Activated naive CD4-positive, alpha-beta T cell treated with anti-CD3 and anti-CD28 coated beads, Interleukin-2, amount 10 ng/mL, durations not matched to agents 5 hours and 36 hours (primary cell): ENCODE measurements at places on chromosomes 2 and 18. TPM values are rescaled to one million over a fixed set of nuclear protein-coding genes. Genes with fewer than 3 reads are reported as not detected.

Gene BOLL
- not detected for total RNA-seq

Gene ARHGEF4
- 1.4 TPM for total RNA-seq

Gene ALPP
- not detected for total RNA-seq

Gene CFAP65
- not detected for total RNA-seq

Gene MAP3K19
- total RNA-seq: not detected

Gene MPP4
- not detected for total RNA-seq

Gene NEU2
- total RNA-seq: not detected

Gene TUBA4B
- total RNA-seq: not detected

Gene KCNG2
- total RNA-seq: not detected

Gene CCDC150
- total RNA-seq: 10.5 TPM

Gene IAH1
- total RNA-seq: 63.7 TPM
